ENCODE measurements at places on chromosomes 16 and 17. TPM values are rescaled to one million over a fixed set of nuclear protein-coding genes. Genes with fewer than 3 reads are reported as not detected.
A peak's percentile ranks its signal among the peaks of the same experiment; 100 is the strongest.

DNA sequence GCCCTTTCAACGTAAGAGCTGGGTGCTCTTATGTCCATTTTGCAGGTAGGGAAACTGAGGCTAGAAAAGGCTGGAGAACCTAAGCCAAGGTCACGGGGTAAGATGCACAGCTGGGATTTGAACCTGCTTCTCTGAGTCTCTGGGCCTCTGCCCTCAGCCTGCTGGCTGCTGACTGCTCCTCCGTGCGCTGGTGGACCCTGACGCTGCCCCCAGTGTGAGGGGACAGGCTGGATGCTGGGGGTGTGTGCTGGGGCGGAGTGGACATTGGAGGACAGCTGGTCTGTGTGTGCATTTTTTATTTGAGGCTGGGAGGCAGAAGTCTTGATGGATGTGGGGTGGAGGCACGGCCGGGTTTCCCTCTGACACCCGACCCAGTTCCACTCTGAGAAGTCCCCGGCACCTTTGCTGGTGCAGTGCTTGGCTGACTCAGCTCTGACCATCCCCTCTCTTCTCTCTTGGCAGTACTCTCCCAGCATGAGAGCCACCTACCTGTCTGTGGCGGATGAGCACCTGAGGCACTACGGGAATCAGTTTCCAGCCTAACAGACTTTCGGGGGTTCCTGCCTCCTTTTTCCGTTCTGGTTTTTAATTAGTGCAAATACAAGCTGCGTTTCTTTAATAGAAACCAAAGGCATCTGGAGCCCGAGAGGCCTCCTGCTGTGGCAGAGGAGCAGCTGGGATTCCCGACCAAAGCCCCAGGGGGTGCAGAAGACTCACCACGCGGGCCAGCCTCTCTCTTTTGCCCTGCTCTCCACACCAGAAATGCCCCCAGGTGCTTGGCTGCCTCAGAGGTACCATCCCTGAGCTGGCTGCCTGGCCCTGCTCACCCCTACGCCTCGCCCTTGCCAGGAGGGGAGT is 14.1 kb upstream of the DNAI2 start:
- no peaks in the 10 kb centered on the region for H3K27me3 ChIP-seq
- DNase-seq = no peak
- no peak overlapping the region for H3K4me3 ChIP-seq

- peak overlapping the region; percentile 62 for H3K4me3 ChIP-seq
- H3K36me3 ChIP-seq = peaks cover 7% of the 10 kb centered on the region
- peaks cover 10% of the 10 kb centered on the region for H3K4me1 ChIP-seq
- H3K27me3 ChIP-seq = no peaks in the 10 kb centered on the region
Observed at GRCh38 chr17:82030470-82031302, 792 bp upstream of the RAC3 start.

GRCh38 chr17:9817086-9817485 is 4.8 kb downstream of the GSG1L2 start:
- no peak overlapping the region for H3K27ac ChIP-seq
- no peaks in the 10 kb centered on the region for H3K36me3 ChIP-seq
- no peak overlapping the region for H3K4me3 ChIP-seq
- no peaks in the 10 kb centered on the region for H3K27me3 ChIP-seq
- DNase-seq = peak; percentile 61

GRCh38 chr17:48546137-48546923 is 1.4 kb upstream of the HOXB2 start:
- no peak overlapping the region for H3K27ac ChIP-seq
- H3K4me3 ChIP-seq = no peak overlapping the region
- peaks cover 4% of the 10 kb centered on the region for H3K36me3 ChIP-seq
- no peaks in the 10 kb centered on the region for H3K27me3 ChIP-seq
- peaks cover 10% of the 10 kb centered on the region for H3K4me1 ChIP-seq

DNA sequence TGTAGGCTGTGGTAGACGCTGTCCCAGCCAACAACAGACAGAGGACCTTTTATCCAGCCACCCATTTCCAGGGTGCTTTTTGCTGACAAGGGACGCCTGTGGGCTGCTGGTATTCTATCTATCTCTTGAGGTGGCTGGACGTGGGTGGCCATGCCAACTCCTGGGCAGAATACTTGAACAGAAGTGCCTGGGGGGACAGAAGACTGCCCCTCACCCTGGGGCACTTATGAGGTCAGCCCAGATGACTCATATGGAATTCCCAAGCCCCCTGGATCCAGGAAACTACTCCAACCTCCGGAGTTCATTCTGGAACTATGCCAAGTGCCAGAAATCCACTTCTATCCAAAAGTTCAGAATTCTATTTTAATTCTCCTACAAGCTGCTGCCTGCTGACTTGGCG is 61.3 kb downstream of the CDRT4 start:
- H3K27ac ChIP-seq = no peak overlapping the region
- H3K4me1 ChIP-seq = no peaks in the 10 kb centered on the region

DNA sequence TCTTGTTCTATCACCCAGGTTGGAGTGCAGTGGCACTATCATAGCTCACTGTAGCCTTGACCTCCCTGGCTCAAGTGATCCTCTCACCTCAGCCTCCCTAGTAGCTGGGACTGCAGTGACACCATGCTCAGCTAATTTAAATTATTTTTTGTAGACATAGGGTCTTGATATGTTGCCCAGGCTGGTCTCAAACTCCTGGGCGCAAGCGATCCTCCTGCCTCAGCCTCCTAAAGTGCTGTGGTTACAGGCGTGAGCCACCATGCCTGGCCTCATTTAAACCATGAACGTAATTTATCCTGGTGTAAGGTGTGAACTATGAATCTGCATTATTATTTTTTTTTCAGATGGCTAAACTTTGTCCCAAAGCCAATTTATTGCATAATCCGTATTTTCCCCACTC is 37.3 kb downstream of the LAT start:
- H3K36me3 ChIP-seq = no peaks in the 10 kb centered on the region
- H3K27me3 ChIP-seq = no peaks in the 10 kb centered on the region
- DNase-seq = no peak
- H3K4me3 ChIP-seq = no peak overlapping the region

DNA sequence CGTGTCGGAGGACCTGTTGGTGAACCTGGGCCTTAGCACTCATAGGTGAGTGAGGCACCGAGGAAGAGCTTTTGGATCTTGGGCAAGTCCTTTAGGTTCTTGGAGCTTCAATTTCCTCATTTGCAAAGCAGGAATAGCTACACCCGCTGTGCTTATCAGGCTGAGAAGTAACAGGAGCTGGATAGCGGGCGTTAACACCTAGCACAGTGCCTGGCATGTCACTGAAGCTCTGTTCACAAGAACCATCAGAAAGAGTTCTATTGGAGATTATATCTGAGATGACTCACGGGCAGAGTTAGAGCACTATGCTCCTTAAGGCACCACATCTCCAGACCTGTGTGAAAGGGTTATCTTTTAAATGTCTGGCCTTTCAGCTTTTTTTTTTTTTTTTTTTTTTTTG is 12.8 kb downstream of the MEOX1 start:
- H3K27ac ChIP-seq = no peak overlapping the region
- no peak for DNase-seq
- H3K4me1 ChIP-seq = no peaks in the 10 kb centered on the region
- H3K36me3 ChIP-seq = no peaks in the 10 kb centered on the region
- no peak overlapping the region for H3K4me3 ChIP-seq
- H3K27me3 ChIP-seq = no peaks in the 10 kb centered on the region

DNA sequence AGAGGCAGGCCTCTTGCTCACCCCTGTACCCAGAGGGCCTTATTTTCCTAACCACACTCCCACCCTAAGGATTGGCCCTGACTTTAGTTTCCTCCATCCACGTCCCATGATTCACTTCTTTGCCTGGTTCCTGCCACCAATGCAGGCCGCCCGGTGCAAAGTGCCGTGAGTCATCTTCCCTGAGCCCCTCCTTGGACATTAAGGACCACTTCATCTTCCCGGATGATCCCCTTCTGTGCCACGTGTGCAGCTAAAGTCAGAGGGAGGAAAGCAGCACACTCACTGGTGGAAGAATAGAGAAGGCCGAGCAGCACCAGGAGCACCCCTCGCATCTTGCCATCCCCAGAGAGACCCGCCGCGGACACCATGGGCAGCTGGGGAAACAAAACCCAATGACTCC is 1.4 kb downstream of the PRSS54 start:
- no peaks in the 10 kb centered on the region for H3K36me3 ChIP-seq
- H3K27ac ChIP-seq = no peak overlapping the region
- H3K4me3 ChIP-seq = no peak overlapping the region
- no peaks in the 10 kb centered on the region for H3K4me1 ChIP-seq
- H3K27me3 ChIP-seq = no peaks in the 10 kb centered on the region
- DNase-seq = no peak

- no peak for DNase-seq
- H3K4me3 ChIP-seq = no peak overlapping the region
- no peaks in the 10 kb centered on the region for H3K27me3 ChIP-seq
Observed at GRCh38 chr17:80284631-80285030, 24.0 kb downstream of the RNF213 start.

GRCh38 chr17:81733507-81734404 is 21.7 kb downstream of the SLC25A10 start:
- H3K4me3 ChIP-seq = no peak overlapping the region
- peak overlapping the region; percentile 5 for H3K27ac ChIP-seq
- H3K27me3 ChIP-seq = no peaks in the 10 kb centered on the region
- peak; percentile 62 for DNase-seq
- peaks cover 23% of the 10 kb centered on the region for H3K4me1 ChIP-seq

DNA sequence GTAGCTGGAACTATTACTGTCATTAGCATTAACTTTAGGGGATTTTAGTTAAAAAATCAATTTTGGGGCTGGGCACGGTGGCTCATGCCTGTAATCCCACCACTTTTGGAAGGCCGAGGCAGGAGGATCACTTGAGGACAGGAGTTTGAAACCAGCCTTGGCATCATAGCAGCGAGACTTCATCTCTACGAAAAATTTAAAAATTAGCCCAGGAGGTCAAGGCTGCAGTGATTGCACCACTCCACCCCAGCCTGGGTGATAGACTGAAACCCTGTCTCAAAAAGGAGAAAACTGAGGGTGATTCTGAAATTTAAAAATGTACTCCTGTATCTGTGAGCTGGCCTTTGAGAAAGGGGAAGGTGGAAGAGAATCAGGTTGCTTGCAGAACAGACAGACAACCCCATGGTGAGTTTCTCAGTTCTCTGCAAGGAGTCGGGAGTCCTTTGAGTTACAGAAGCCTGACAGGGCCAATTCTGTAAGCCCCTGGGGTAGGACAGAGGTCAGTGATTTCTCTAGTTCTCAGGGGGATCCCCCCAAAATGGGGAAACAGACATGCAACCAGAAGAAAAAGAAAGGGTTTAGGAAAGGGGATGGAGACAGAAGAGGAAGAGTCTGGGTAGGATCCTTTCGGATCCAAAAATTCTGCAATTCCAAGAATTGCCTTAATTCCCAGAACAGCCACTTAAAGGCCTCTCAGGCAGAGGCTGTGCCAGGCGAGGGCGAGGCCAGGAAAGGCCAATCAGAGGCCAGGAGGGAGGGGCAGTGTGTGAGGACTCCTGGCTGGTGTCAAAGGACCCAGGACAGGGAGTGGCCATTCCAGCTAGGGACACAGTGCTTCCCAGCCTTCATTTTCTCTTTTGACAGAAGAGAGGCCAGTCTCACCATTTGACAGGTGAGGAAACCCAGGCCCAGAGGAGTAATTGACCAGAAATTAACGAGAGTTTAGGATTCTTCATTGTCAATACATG is 6.7 kb downstream of the NUPR1 start:
- H3K27me3 ChIP-seq = no peaks in the 10 kb centered on the region
- no peak overlapping the region for H3K27ac ChIP-seq
- no peaks in the 10 kb centered on the region for H3K4me1 ChIP-seq
- DNase-seq = peak; percentile 56

DNA sequence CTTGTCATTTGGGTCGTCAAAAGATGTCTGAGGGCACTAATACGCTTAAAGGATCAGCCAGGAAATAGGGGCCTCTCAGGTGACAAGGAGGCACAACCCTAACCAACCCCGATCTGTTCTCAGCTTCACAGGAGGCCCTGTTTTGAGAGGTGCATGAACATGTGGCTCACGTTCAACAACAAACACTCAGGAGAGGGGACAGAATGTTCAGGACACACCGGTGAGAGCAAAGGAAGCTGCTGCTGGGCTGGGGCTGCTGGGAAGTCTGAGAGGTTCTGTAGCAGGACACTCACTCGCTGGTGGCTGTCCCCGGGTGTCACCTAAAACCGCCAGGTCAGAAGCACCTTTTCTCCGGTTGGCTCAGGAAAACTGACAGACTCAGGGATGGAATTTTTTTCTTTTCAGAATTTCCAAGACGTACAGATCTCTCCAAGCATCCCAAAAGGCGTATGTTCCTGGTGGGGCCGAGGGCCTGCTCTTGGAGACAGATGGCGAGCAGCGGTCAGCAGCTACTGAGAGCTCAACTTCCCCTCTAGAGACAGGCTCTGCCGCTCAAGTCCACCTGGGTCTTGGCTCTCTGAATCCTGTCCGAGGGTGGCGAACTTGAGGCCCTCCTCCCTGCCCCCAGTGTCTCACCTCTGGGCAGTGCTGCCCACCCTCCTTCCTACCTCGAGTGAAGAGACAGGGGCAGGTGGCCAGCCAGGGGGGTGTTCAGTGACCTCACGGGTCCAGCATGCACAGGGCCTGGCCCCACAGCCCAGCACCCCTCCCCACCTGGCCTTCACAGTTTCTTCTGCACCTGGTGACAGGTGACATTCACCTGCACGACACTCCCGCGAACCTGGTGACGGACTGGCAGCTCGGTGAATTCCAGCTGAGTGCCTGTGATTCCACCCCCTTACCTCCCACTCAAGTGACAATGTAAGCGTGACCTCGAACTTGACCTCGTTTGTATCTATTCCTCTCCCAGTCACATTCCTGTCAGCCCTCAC is 22.9 kb downstream of the CLUH start:
- no peak overlapping the region for H3K27ac ChIP-seq
- DNase-seq = no peak
- H3K36me3 ChIP-seq = peaks cover 8% of the 10 kb centered on the region

DNA sequence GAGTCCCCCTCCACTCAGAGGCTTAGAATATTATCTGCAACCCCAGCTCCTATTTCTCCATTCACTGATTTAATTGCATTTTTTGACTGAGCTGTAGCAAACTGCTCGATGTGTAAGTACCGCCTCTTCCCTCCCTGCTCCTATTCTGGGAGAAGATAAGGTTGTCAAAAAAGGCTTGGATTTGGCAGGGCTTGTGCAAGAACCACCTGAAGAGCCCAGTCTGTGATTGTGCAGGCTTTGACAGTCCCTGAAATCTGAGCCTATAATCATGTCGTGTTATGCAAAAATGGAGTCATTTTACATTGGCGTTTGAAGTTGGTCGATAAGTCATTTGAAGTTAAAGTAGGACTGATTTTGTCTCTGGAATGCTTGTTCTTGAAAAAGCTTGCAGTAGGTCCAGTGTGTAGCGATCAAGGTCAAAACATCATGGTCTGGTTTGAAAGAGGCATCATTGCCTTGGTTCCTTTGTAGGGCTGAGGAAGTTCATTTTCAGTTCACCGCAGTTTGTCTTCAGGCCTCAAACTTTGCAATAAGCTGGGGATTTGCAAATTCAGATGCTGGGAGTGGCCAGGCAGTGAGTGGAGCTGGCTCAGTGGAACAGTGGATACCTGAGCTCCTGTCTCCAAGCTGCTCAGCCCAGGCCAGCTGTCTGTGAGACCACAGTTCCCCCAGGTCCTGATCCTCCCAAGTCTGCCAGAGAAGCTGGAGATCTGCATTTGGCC is 68.8 kb downstream of the KATNIP start:
- no peaks in the 10 kb centered on the region for H3K4me1 ChIP-seq
- no peak for DNase-seq
- H3K4me3 ChIP-seq = no peak overlapping the region

Gene CNTNAP4
- not detected for total RNA-seq

Gene CD300H
- total RNA-seq = not detected

Gene RAP1GAP2
- total RNA-seq = 54.6 TPM

Gene TMEM170A
- 34.5 TPM for total RNA-seq

Gene SPAG5
- 94.9 TPM for total RNA-seq

Gene FOXC2
- total RNA-seq = 0.22 TPM

Gene CDH1
- 73.2 TPM for total RNA-seq

Gene RMI2
- total RNA-seq = 19.9 TPM

Gene KRTAP4-4
- total RNA-seq = not detected

Gene KIF2B
- total RNA-seq = not detected

Gene ATAD5
- 9.5 TPM for total RNA-seq

Gene ZNF423
- total RNA-seq = 0.22 TPM

Gene CDC6
- total RNA-seq = 117 TPM

Gene ARRB2
- total RNA-seq = 70.8 TPM

Data from HCT116 (cell line).